Stimulated activated memory B cell treated with anti-CD40 and anti-IgM and Interleukin-4, amounts not matched to agents 10 μg/mL and 1 μg/mL and 100 μg/mL, for 72 hours (primary cell): ENCODE measurements at places on chromosomes 2 and 18.

DNA sequence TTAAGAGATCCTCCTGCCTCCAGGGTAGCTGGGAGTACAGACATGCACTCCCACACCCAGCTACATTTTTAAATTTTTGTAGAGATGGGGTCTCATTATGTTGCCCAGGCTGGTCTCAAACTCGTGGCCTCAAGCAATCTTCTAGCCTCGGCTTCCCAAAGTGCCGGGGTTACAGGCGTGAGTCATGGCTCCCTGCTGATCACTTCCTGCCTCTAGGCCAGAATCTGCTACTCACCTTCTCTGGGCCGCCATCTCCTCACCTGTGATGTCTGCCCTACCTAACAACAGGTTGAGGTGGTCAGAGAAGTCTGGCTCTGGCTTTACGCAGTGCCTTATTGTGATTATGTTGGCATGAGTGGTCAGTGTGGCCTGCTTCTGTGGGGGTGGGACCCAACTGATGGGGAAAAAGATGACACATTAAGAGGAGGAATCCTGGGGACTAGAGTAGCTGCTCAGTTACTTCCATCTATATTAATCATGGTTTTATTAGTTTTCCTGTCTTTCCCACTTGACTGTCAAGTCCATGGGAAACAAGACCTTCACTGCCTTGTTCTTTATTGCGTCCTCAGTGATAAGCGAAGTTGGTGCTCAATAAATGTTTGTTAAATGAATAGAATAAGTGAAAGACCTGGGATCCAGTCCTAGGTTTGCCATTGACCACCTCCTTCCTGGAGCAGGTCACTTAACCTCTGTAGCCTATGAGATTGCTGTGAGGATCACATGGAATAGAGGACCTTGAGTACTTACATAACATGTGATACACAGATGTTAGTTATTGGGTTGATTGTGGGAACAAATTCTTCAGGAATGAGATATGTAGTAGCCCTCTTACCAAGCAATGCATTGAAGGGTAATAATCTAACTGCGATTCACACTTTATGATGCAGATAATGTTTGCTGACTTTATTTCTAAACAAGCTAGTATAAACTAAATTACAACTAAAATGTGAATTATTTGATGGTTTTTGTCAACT lies 15.7 kb downstream of the KCTD1 start:
- ATAC-seq = no peak

GRCh38 chr18:62717169-62717924 lies 2.0 kb downstream of the PHLPP1 start:
- no peak for ATAC-seq

DNA sequence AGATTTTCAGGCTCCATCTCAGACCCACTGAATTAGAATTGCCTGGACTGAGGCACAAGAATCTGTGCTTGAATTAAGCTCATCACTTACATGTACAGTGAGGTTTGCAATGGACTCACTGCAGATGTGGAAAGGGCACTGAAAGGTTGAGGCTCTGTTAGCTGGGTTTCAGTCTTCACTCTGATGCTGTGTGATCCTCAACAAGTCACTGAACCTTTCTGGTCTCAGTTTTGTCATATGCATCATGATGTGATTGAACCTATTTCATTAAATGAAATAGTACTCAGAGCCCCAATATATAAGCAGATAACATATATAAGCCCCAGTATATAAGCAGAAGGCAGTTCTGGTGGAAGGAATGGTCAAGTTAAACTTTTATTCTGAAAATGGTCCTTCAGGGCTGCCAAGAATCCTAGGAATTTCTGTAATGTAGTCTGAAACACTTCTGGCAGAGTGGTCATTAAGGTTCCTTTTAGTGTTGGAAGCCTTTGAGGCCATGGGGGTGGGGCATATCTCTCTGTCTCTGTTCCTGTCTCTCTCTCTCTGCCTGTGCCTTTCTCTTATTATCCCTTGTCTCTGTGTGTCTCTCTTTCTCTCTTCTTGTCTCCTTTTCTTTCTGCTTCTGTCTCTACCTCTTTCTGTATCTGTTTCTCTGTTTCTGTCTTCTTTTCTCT lies 110.4 kb downstream of the ADCYAP1 start:
- no peak for ATAC-seq

DNA sequence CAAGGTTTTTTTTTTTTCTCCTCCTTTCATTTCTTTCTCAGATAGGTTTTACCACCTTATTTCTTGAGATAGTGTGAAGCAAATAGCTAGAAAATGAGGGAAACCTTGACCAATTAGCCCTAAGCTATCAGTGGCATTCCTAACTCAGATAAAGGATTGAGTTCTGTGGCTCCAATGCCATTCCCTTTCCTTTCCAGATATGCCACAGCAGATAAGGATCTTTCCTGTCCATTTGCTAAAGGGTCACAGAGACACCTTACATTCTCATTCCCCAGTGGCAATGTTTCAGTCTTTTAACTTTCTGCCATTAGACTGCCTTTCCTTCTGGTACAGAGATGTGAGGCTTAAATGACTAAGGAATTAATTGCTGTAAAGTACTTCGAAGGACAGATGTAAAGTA lies 81.7 kb downstream of the MGAT5 start:
- ATAC-seq = no peak

- ATAC-seq = no peak
Observed at GRCh38 chr2:178910005-178910404, 102.8 kb upstream of the TTN start.

GRCh38 chr2:151269798-151270568 lies 8.3 kb upstream of the RBM43 start:
- no peak for ATAC-seq

GRCh38 chr18:23689616-23690504 lies 607 bp downstream of the LAMA3 start:
- ATAC-seq = peak; percentile 41

- no peak for ATAC-seq
Observed at GRCh38 chr18:32983721-32984120, 210.9 kb upstream of the KLHL14 start.
